Fibroblast of pulmonary artery (primary cell): ENCODE measurements at places on chromosomes 5 and 9.
A peak's percentile ranks its signal among the peaks of the same experiment; 100 is the strongest.

- DNase-seq = no peak
These were observed 112.8 kb upstream of the SHB start for GRCh38 chr9:38181866-38182265.

DNA sequence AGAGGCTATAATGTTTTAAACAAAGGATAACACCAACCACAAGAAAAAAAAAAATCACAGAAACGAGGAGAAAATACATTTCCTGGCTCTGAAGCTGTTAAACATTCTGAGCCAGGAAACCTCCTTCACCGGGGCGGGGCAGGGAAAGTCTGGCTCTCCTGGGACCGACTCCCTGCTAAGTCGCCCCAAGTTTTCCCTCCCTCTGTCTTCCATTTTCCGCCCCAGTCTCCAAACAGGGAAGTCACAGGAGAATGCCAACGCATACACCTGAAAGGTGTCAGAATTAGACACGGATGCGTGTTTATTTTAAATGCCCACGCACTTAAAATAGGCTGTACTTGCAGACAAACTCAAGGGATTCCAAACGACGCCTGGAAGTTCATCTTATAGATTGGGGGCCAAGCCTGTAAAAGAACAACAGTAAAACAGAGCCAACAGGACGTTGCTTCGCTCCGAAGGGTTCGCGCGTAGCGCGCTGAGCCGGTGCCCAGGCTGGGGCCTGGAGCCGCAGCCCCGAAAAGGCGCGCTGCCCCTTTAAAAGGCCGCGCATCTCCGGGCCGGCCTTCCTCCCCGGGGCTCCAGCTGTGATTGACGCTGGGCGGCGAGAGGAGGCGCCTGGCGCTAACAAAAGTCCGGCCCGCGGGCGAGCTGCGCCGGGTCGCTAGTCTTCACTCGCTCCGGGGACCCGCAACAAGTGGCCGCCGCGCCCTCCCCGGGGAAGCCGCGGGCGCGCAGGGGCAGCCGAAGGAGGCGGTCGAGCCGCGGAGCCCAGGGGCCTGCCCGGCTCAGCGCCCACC lies at the start of gene FBXL7:
Gene FBXL7, plus strand, starts transcription at position 653 of the 797 bp plus-strand sequence.
- peak; percentile 82 for DNase-seq

DNA sequence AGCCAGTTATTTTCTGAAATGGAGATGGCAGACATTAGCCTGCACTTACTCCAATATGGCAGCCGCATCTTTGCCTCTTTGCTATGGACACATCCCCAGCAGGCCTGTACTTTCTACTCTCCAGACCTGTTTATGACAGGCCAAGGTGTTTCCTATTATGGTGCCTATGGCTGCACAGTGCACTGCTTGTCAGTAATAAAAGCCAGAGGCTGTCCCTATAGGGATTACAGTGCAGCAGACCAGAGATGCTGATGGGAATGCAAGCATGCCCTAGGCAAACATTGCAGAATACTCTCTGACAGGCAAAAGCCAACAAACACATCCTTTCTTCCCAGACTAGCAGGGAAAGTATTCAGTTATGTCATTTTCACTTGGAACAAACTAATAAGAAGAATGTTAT lies 442.9 kb downstream of the RAB3C start:
- DNase-seq = no peak

- DNase-seq = no peak
These were observed 142.4 kb upstream of the IRX4 start for GRCh38 chr5:2024986-2025721.

- DNase-seq = peak; percentile 18
These were observed 429.0 kb upstream of the ZNF608 start for GRCh38 chr5:125175348-125176004.

DNA sequence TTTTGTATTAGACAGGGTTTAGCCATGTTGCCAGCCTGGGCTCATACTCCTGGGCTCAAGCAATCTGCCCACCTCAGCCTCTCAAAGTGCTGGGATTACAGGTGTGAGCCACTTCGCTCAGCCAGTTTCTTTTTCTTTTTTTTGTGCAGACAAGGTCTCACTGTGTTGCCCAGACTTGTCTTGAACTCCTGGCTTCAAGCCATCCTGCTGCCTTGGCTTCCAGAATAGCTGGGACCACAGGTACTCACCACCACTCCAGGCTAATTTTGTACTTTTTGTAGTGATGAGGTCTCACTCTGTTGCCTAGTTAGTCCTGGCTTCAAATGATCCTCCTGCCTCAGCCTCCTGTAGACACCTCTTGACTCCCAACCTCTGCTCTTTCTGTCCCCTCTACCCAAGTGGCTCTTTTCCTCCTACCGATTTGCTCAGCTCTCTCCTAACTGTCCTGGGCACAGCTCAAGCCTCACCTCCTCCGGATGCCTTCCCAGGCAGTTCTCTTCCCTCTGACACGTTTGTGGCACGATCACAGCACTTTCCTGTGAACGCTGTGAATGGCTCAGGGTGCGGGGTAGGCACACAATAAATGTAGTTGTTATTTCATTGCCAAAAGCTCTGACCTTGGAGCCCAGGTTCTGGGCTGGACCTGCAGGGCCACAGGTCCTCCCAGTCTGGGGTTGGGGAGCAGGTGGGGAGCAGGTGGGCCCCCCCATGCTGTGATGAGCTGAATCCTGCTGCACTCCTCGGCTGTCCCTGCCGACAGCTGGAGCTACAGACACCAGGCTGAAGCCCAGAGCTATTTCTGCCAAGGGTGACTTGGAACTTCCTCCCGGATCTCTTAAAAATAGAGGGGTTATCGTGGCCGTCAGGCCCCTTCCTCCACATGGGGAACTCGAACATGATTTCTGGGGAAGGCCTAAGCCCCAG lies 23.9 kb downstream of the GFI1B start:
- DNase-seq = no peak

DNA sequence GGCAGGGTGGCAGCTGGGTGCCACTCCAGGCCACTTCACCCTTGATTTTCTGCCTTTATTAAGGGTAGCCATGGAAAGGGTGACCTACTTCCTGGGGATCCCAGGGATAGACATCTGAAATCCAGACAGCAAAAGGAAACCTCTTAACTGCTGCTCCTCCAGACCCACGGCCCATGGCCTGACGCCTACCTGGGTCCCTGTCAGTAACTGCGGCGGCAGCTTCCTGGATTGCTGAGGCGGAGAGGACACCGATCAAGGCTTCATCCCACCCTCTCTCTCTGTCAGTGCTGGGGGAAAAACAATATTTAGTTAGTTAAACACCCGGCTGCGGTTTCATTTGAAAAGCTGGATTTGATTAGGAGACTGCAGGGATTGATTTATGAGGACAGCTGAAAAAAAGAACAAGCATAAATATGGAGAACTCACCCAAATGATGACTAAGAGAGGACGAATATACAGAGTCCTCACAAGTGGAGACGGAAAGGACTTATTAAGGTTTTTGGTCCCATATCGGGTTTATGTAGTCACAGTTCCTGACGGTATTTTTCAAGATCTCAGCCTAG lies 158.7 kb upstream of the KLF4 start:
- no peak for DNase-seq
